ENCODE measurements at places on chromosomes 2 and 18.

GRCh38 chr2:101516823-101517690 lies 42.1 kb upstream of the RFX8 start:
- DNase-seq, result no peak

- no peak for DNase-seq
These were observed 8.1 kb upstream of the BMP10 start for GRCh38 chr2:68879296-68879695.

GRCh38 chr2:20300656-20301055 lies 50.0 kb downstream of the PUM2 start:
- no peak for DNase-seq

- DNase-seq, result no peak
These were observed 3.2 kb upstream of the SERPINE2 start for GRCh38 chr2:224042191-224042696.

- no peak for DNase-seq
These were observed 449.7 kb upstream of the TRIB2 start for GRCh38 chr2:12267042-12267441.

GRCh38 chr2:156346731-156347130 lies 14.2 kb upstream of the NR4A2 start:
- DNase-seq, result no peak

- no peak for DNase-seq
These were observed 650 bp upstream of the AFG3L2 start for GRCh38 chr18:12377556-12378197.

GRCh38 chr18:50282521-50283335 lies 1.4 kb upstream of the MBD1 start:
- DNase-seq, result no peak

GRCh38 chr18:64017870-64018269 lies 48.0 kb downstream of the SERPINB8 start:
- no peak for DNase-seq

GRCh38 chr2:196725882-196726281 lies 73.6 kb downstream of the GTF3C3 start:
- no peak for DNase-seq

- no peak for DNase-seq
These were observed 463 bp downstream of the SMC6 start for GRCh38 chr2:17752892-17753802.

DNA sequence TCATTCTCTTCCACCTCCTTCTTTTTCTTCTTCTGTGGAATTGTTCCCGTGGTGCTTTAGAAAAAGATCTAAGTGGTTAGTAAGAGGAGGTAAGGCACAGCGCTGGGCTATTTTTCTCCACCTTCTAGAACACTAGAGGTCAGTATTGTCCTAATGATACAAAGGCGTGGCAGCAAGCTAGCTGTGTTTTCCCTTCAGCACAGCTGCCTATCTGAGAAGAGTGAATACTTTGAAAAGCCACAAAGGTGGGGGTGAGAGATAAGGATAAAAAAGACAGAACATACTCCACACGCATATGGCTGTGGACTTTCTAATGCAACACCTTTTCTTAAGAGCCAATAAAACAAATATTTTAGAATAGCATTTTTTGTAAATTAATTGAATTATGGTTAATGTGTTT lies 2.1 kb downstream of the CNTNAP5 start:
- no peak for DNase-seq

All from stimulated activated naive B cell treated with anti-CD40 and anti-IgM and Interleukin-4, amounts not matched to agents 10 μg/mL and 1 μg/mL and 100 μg/mL, for 72 hours (primary cell).